ENCODE measurements at places on chromosomes 6 and 20.

GRCh38 chr6:13378669-13379590 lies 50.6 kb upstream of the TBC1D7 start:
- no peak for DNase-seq

- no peak for DNase-seq
Measured at GRCh38 chr6:41966961-41967311, 25.3 kb upstream of the CCND3 start.

GRCh38 chr6:164066335-164066734 lies 651.8 kb downstream of the QKI start:
- no peak for DNase-seq

GRCh38 chr20:23629017-23629541 lies 8.7 kb downstream of the CST3 start:
- DNase-seq, result no peak

- DNase-seq, result no peak
Measured at GRCh38 chr20:49615401-49616153, 47.6 kb upstream of the PTGIS start.

- DNase-seq, result no peak
Measured at GRCh38 chr6:11418290-11418905, 119.2 kb upstream of the TMEM170B start.

DNA sequence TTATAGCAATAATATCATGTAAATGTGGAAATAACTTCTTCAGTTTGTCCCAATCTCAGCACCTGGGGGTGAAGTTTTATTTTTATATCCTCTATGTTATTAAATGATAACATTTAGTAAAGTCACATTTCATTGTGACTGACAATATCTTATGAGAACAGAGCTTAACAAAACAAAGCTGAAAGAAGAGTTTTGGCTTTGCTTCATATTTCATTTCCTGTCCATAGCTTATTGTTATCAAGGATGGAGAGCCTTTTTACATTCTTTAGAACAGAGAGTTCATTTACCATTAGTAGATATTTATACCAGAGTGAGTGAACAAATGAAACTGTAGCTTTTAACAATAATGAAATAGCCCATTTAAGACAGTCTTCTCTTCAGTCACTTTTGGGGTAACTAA lies 231.9 kb upstream of the SGK1 start:
- DNase-seq, result no peak

DNA sequence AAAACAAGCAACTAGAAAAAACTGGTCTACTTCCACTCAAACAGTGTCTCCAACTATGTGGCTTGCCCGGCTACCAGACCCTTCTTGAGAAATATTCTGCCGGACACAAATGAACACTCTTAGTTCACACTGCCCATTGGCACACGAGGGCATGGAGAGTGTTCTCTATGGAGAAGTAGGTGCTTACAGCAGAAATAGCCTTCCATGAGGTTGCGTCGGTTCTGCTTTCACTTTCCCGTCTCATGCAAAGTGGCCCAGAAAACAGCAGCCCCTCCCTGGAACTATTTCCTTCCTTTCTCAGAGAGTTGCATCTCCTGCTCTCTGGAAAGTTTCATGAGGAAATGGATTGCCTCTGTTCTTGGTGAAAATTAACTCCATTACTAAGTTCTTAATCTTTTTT lies 9.5 kb upstream of the HLA-DOA start:
- no peak for DNase-seq

DNA sequence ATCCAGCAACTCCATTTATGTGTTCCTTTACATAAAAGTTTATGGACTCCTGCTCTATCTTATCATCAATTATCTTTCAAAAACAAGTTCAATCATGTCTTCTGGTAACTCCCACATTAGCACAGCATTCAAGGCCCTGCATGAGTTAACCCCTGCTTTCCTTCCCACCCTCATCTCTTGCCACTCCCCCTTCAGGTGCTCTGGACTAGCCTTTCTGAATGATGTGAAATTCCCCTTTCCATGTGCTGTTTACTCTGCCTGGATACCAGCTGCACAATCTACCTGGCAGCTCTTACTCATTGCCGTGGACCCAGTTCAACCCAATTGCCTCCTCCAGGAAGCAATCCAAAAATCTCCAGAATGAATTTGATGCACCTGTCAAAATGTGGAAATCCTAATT lies 11.9 kb downstream of the ADGRF4 start:
- DNase-seq, result no peak

Data from stimulated activated CD4-positive, alpha-beta T cell treated with anti-CD3 and anti-CD28 coated beads, Interleukin-12 subunit alpha, Interleukin-12 subunit beta, amount 100 ng/mL, for 24 hours (primary cell).